Naive B cell (primary cell): ENCODE measurements at places on chromosomes 13 and 19.

GRCh38 chr19:51131780-51132680 lies 7.3 kb downstream of the SIGLEC9 start:
- no peak for DNase-seq

GRCh38 chr19:53982611-53983010 lies 8.8 kb upstream of the CACNG6 start:
- no peak for DNase-seq

DNA sequence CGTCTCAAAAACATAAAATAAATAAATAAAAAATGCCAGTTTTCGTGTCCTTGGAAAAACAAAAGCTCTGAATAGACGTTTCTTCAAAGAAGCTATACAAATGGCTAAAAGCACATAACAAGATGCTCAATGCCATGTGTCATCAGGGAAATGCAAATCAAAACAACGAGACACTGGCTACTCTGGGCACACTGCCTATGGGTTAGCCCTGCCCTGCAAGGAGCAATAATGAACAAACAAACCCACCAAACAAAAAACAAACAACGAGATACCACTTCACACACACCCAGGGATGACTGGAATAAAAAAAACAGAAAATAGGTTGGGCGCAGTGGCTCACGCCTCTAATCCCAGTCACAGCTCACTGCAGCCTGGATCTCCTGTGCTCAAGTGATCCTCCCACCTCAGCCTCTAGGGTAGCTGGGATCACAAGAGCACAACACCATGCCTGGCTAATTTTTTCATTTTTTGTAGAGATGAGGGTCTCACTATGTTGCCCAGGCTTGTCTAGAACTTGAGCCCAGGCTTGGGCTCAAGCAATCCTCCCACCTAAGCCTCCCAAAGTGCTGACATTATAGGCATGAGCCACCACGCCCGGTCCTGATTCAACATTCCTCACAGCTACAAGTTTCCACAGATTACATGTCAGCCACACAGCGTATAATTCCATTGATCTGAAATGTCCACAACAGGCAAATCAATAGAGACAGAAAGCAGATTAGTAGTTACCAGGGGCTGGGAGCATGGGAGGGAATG lies 15.5 kb upstream of the ISYNA1 start:
- DNase-seq = no peak

DNA sequence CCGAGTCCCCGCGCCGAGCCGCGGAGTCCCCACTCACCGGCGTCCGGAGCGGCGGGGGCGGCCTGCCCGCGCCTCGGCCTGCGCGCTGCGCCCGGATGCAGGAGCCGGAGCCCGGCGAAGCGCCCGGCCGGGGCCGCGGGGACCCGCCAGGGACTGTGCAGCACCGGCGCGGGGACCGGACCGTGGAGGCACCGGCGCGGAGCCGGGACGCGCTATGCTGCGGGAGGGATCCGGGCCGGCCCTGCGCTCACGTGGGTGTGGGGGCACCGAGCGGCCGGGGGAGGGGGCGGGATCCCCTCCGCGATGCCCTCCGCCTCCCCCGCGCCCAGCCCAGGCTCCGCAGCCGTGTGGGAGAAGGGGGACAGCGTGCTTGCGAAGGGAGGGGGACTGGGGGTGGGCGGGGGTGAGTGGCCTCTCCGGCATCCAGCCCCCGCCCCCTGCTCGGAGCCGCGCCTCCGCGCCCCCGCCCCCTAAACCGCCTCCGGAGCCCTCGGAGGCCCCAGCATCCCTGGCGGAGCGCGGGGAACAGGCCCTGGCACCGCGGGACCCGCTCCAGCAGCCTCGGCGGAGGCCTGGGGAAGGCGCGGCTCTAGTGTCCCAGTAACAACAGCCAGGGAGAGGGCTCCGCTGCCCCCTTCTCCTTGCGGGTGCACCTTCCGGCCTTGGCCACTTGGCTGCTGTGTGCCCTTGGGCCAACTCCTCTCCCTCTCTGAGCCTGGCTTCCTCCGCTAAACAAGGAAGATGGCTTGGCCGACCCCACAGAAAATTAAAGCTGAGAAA lies at the start of gene SLC1A6:
Gene SLC1A6, minus strand, starts transcription at position 389 of the 780 bp plus-strand sequence. CDS start 6,954 bp downstream, outside the sequence.
- no peak for DNase-seq

DNA sequence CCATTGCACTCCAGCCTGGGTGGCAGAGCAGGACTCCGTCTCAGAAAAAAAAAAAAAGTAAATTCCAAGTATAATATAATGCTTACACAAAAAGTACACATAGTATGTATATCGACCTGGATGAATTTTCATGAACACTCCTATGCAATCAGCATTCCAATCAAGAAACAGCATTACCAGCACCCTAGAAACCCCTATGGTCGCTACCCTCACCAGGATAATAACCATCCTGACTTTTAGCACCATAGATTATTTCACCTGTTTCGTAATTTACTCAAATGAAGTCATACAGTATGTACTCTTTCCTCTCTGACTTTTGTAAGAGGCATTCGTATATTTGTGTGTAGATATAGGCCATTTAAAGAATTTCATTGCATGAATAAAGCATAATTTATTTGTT lies 47.6 kb downstream of the PCDH8 start:
- no peak for DNase-seq

GRCh38 chr13:80265348-80265747 lies 75.6 kb downstream of the SPRY2 start:
- no peak for DNase-seq

GRCh38 chr13:40074338-40074737 lies 418.9 kb downstream of the COG6 start:
- no peak for DNase-seq

- DNase-seq = no peak
Measured at GRCh38 chr13:33832872-33833271, 14.9 kb downstream of the RFC3 start.

DNA sequence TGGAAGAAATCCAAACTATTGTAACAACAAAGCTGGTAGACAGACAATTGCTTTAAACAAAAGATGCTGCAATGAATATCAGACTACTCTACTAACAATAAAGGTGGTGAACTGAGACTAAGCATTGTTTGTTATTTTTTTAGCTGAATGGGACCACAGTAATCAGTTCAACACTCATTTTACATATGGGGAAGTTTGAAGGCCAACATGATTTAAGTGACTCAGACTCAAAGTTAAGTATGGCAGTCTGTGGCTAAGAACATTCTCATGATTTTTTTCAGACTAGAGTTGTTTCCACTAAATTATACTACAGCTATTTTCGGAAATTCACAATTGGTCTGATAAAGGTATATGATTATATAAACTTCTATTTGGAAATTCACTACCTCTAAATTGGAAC lies 10.4 kb downstream of the EXOSC8 start:
- DNase-seq = no peak
